ENCODE measurements at places on chromosomes 2 and 18.
A peak's percentile ranks its signal among the peaks of the same experiment; 100 is the strongest.

GRCh38 chr18:65750389-65751154 is at the start of gene CDH7:
Gene CDH7, plus strand, starts transcription at chr18:65751012. Its CDS starts 11,831 bp downstream, at chr18:65762843.
- DNase-seq: no peak

GRCh38 chr18:3067722-3068121 is 54.8 kb upstream of the LPIN2 start:
- no peak for DNase-seq

- no peak for DNase-seq
These were observed 186.2 kb upstream of the CDH2 start for GRCh38 chr18:28363124-28363523.

DNA sequence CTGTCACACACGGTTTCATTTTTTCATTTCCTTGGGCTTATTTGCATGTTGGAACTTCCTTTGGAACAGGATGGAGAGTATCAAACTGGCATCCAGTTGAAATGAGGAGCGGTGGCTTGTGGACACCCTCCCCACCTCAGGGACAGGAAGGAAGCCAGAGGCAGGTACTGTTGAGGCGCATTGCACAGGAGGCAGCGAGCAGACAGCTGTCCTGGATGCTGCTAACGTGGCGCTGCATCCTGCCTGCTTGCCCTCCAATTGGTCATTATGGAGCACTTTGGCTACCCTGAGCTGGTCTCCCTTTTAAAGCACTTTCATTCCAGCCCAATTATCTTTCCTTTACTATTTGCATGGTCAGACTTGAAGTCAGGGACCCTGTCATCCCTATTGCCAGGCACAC is 80.7 kb upstream of the ITGA4 start:
- no peak for DNase-seq

DNA sequence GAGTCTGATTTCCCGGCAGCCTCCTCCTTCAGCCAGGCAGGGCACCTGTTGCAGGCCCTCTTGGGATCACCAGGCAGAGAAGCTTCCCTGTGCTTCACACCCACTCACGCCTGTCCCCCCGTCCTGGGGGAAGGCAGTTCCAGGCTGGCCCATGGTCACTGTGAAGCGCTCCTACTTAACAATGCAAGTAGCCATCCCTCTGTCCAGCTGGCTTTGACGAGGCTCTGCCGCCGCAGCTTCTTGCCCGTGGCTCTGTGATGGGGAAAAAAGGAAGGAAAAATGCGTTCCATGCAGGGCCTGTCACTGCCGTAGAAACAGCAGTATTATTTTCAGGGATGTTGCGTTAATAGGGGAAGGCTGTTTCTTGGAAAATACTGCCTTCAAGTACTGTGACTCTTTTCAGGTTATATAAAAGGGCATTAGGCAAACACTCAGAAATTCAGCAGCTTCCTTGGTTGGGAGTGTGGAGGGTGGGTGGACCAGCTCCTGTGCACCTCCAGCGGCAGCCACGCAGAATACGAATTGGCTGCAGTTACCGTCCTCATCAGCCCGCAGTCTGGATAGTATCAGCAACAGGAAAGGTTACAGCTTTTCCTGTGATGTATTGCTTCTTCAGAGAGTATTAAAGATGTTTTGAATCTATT is 232.3 kb downstream of the KLHL29 start:
- DNase-seq: peak; percentile 51

DNA sequence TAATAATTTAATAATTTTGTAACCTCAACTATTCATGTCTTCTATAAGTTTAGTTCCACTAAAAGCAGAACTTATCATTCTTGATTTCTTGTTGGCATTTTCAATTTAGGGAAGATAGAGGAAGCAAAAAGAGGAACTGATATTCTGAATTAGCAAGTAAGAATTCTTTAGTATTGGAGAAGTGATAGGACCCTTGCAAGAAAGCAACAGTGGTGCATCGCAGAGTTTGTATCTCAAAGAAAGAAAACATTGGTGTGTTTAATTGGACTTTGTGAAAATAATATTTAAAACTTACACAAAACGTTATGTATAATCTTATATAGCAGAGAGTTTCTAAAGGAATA is 36.5 kb upstream of the TNFRSF11A start:
- no peak for DNase-seq

DNA sequence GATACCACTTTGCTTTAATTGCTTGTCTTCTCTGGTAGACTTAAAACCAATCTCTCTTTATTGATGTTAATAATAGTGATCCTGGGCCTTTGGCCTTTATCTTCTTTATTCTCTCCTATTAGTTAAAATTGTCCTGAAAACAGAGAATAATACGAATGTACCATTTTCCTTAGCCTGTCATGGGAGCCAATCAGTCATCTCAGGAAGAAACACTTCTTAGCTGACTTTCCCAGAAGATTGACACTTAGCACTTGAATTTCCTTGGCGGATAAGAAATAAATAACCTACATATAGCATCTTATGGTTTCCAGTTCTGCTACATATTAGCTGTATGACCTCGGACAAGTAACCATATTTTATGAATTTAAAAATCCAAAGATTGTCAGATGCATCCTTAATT is 338.4 kb upstream of the SLC14A2 start:
- DNase-seq: no peak

DNA sequence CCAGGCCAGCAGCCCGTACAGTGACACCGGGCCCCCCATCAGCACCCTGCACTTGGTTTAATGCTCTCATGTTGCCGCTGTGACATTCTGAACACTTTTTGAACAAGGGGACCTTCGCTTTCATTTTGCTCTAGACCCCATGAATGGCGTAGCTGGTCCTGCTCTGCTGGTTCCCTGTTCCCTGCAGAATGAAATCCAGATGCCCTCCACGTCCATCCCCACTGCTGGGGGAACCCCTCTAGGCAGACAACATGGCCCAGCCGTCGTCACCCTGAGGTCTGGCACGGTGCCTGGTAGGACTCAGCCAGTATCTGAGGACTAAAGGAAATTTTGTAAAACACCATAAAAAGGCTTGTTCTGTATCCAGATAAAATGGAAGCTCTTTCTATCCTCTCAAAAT is 128.6 kb downstream of the KCTD1 start:
- DNase-seq: no peak

DNA sequence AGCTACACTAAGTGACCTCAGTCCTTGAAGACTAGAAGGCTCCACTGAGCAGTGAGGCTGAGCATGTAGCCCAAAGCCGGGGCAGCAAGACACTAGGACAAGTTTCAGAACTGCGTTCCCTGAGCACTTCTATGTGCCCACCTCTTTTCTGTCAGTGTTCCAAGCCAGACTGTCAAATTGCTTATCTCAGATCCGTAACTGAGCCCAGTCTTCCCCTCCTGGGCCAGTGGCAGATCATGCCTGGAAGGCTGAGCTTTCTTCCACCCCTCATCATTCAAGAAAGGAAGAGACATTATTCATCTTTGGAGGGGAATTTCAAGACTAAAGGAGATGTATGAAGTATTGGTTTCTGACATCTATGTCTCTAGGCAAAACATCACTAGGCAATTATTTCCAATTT is 49.8 kb downstream of the EML6 start:
- DNase-seq: no peak

DNA sequence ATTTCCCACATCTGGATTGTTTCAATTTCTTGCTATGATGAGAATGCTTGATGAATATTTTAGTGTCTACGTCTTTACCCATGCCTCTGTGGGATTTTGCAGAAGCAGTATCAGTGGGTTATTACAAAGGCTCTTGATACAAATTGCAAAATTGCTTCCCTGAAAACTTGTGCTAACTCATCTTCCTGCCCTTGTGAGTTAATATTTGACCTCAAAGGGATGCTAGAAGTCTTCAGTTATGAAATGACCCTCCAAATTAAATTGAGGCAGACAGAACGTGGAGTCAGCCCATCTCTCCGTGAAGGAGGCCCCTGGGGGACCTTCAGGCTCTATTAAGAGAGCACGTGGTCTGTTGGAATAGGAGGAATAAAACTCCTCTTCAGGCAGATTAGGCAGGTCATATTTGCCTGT is 239.2 kb upstream of the HS6ST1 start:
- DNase-seq: peak; percentile 79

DNA sequence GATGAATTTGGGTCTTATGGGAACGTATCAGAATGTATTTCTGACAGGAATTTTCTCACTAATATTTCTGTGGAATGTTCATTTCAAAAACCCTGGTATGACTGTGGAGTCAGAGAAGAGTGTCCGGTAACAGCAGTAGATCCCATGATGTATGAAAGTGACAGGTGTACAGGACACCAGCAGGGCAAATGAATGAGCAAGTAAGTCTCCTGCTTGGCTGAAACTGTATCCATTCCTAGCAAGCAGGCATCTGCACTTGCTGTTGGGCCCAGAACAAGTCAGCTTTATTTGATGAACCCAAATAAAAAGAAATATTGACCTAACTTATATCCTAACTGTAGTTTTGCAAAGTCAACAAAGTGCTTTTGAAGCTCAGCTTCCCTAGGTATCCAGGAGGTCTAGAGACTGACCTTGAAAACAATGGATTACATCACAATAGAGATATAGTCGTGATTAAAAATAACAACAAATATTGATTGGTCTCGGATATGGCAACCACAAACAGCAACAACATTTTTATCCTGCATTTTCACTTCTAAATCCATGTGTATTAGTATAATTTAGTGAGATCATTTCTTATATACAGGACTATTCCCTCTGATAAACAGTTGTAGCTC is 37.6 kb downstream of the NXPH2 start:
- no peak for DNase-seq

GRCh38 chr18:70371908-70372307 is 83.1 kb downstream of the SOCS6 start:
- no peak for DNase-seq

DNA sequence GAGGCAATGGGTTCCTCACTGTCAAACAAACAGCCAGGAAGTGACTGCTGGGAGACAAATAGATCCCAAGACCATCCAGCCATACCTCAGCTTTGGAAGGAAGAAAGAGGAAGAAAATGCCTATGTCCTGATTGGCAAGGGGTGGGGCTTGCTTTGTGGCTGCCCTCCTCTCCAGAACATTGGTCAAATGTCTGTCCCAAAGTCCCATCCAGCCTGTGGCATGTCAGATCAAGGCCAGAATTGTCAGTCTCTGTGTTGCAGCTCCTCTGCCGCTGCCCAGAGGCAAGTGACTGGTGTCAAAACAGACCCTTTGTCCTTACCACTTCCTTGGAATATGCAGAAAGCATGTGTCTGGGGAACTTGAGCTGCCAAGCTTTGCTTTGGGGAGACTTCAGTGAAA is 63.0 kb upstream of the SMAD2 start:
- DNase-seq: no peak

Data from fibroblast of skin of left biceps (primary cell).